CD4-positive, alpha-beta memory T cell (primary cell): ENCODE measurements at places on chromosomes 2 and 18. TPM values are rescaled to one million over a fixed set of nuclear protein-coding genes. Genes with fewer than 3 reads are reported as not detected.

DNA sequence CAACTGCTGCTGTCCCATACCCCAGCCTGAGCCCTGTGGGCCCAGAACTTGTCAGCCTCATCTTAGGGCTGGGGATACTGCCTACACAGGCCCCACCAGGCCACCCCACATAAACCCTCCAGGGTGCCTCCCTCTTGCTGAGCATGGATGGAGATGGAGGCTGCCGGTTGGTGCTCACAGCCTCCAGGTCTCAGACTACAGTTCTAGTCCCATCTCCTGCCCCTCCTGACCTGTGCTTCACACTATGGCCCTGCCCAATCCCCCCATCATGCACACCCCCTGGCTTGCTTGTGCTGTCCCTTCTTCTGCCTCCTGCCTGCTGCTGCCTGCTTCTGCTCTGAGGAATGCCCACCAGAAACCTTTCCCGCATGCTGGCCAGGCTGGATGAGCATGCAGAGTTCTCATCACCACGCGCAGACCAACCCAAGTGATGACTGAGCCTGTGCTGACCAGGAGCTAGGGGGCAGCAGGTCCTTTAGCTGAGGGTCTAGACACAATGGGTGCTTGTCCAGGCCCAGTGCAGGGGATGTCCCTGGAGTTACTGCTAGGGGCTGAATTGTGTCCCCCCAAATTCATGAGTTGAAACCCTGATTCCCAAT, 138.4 kb upstream of the HS6ST1 start:
- DNase-seq = no peak
- no peaks in the 10 kb centered on the region for H3K4me1 ChIP-seq
- no peak overlapping the region for H3K27ac ChIP-seq
- peaks cover 4% of the 10 kb centered on the region for H3K27me3 ChIP-seq
- no peak overlapping the region for H3K4me3 ChIP-seq
- no peaks in the 10 kb centered on the region for H3K36me3 ChIP-seq

DNA sequence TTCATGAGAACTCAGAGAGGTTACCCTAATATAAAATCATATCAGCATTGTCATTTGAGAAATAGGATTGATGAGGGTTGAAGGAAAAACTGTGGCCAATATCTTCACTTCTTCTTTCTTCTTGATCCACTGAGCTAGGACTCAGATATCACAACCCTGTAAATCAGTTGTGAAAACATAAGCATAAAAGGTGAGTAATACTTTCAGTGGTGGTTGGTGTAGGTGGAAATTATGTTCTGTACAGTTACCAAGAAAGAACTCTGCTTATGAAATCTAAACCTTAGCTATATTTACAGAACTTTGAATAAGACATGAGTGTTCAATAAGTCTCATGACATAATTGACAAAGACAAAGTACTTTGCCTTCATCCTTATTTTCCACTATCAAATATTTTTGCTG, 56.3 kb downstream of the PAX3 start:
- peaks cover 9% of the 10 kb centered on the region for H3K27me3 ChIP-seq
- no peak overlapping the region for H3K4me3 ChIP-seq
- H3K4me1 ChIP-seq = no peaks in the 10 kb centered on the region
- no peaks in the 10 kb centered on the region for H3K36me3 ChIP-seq

DNA sequence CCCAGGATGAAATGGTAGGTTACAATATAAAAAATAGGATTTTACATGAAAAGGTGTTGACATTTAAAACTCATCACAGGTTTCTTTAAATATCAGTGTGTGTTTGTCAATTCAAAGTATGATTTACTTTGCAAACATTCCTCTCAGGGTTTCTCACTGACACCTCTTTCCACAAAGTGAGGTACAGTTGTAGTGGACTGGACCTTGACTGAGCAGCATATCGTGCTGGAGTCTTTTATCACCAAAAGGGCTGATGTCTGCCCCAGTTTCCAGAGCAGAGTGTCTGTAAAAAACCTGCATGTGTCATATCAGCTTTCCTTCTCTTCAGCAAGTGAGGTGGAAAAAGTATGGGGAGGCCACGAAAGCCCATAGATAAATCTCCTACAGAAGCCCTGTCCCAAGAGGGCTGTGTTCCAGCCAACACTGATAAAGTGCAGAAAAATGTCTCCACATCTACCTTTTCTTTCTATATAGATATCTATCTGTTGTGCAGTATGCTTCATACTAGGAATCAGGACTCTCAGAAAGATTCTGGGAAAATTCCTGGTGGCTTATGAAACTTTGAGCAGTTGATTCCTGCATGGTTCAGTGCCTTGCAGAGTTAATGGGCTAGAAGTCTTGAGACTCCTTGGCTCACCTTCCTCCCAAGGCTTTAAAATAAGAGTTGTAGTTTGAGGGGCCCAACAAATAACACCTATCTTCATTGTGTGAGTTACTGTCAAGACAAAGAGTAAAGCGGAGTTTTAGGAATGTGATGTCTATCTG, 6.9 kb downstream of the ACYP2 start:
- no peak overlapping the region for H3K4me3 ChIP-seq
- no peaks in the 10 kb centered on the region for H3K4me1 ChIP-seq
- no peak overlapping the region for H3K27ac ChIP-seq
- DNase-seq = no peak
- H3K36me3 ChIP-seq = no peaks in the 10 kb centered on the region

Gene CBLN2
- not detected for total RNA-seq

Gene PRKAG3
- not detected for total RNA-seq

Gene AGXT
- not detected for total RNA-seq

GRCh38 chr2:63699549-63699839, 110.7 kb downstream of the MDH1 start:
- no peak overlapping the region for H3K27ac ChIP-seq
- no peak overlapping the region for H3K4me3 ChIP-seq
- H3K27me3 ChIP-seq = no peaks in the 10 kb centered on the region
- DNase-seq = no peak
- no peaks in the 10 kb centered on the region for H3K4me1 ChIP-seq
- H3K36me3 ChIP-seq = no peaks in the 10 kb centered on the region

GRCh38 chr18:62109676-62110075, 77.2 kb downstream of the PIGN start:
- H3K27ac ChIP-seq = no peak overlapping the region
- DNase-seq = no peak
- H3K36me3 ChIP-seq = no peaks in the 10 kb centered on the region
- no peak overlapping the region for H3K4me3 ChIP-seq
- H3K4me1 ChIP-seq = no peaks in the 10 kb centered on the region
- no peaks in the 10 kb centered on the region for H3K27me3 ChIP-seq

Gene SRD5A2
- not detected for total RNA-seq

Gene SIX3
- total RNA-seq = not detected

Gene MYO1B
- 0.14 TPM for total RNA-seq

DNA sequence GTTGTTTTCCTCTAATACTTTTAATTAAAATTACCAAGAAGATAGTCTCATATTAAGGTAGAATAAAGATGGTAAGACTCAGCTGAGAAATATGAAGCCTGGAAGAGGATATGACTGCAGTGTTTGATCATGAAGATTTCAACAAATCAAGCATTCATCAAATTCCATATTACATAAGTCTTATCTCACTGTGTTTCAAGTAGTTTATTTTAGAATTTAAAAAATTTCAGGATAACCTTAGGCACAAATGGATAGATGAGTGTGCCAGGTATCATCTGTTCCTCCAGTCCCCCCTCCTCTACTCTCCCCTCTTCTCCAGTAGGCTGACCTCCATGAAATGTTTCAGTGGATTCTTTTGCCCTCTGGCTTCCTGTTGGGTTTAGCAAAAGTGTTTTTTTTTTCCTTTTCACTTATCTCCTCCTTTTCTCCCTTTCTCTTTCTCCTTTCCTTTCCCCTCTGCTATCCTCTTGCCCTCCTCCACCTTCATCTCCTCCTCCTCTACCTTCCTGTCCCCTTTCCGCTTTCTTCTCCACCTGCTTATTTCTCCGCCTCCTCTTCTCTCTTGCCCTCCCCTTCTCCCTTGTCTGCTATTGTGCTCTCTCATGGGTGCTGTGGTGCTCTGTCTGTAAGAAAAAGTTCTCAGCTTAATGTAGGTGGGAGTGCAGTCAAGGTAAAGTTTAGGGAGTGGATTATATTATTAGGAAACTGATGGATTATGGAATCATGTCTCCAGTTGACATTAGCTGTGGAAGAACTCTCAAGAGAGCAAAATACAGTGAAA, 72.8 kb downstream of the ABI2 start:
- H3K36me3 ChIP-seq = peaks cover 4% of the 10 kb centered on the region
- no peaks in the 10 kb centered on the region for H3K4me1 ChIP-seq
- H3K4me3 ChIP-seq = no peak overlapping the region
- H3K27me3 ChIP-seq = no peaks in the 10 kb centered on the region
- DNase-seq = no peak
- no peak overlapping the region for H3K27ac ChIP-seq

DNA sequence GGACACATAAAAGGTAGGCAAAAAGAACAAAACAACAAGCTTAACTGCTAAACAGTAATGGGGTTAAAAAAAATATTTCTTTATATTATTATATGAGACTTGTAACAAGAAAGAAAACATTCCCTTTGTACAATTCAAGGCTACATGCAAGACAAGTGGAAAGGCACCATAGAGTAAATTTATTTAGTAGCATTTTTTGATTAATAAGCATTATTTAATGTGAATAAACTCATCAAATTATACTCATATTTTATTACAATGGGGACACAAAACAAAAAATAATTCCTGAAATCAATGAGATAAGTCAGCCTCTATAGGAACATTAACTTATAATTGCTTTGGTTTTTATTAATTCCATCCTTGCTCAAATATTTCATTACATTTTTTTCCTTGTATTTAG, 809.2 kb downstream of the ERBB4 start:
- no peak for DNase-seq
- no peak overlapping the region for H3K27ac ChIP-seq
- H3K27me3 ChIP-seq = no peaks in the 10 kb centered on the region
- H3K4me1 ChIP-seq = no peaks in the 10 kb centered on the region
- no peaks in the 10 kb centered on the region for H3K36me3 ChIP-seq

Gene ITPRID2
- total RNA-seq = 38.8 TPM

Gene CCL20
- total RNA-seq = 3.2 TPM

GRCh38 chr2:232332940-232333259, 45.7 kb upstream of the ALPP start:
- H3K27me3 ChIP-seq = no peaks in the 10 kb centered on the region
- no peak for DNase-seq
- no peaks in the 10 kb centered on the region for H3K36me3 ChIP-seq

- no peaks in the 10 kb centered on the region for H3K27me3 ChIP-seq
- H3K27ac ChIP-seq = no peak overlapping the region
- no peaks in the 10 kb centered on the region for H3K4me1 ChIP-seq
- no peak overlapping the region for H3K4me3 ChIP-seq
- H3K36me3 ChIP-seq = no peaks in the 10 kb centered on the region
These were observed 26.5 kb upstream of the TXNDC2 start for GRCh38 chr18:9859232-9859631.

Gene MAP3K19
- not detected for total RNA-seq

Gene SPEG
- 9.0 TPM for total RNA-seq
